ENCODE measurements at places on chromosomes 4 and X. TPM values are rescaled to one million over a fixed set of nuclear protein-coding genes. Genes with fewer than 3 reads are reported as not detected.

The KIT gene
- 0.36 TPM for total RNA-seq

The SMIM10 gene
- total RNA-seq = not detected

The MYOZ2 gene
- not detected for total RNA-seq

The TMEM33 gene
- total RNA-seq = 18.0 TPM

The STATH gene
- not detected for total RNA-seq

The HERC6 gene
- total RNA-seq = 10.6 TPM

The TSPAN5 gene
- 2.8 TPM for total RNA-seq

The STARD8 gene
- total RNA-seq = 0.22 TPM

The CT83 gene
- total RNA-seq = not detected

The APOO gene
- 3.3 TPM for total RNA-seq

The HTATSF1 gene
- total RNA-seq = 28.3 TPM

The CXCL10 gene
- not detected for total RNA-seq

The BRS3 gene
- total RNA-seq = not detected

The HMX1 gene
- total RNA-seq = not detected

The UGT2B10 gene
- not detected for total RNA-seq
